ENCODE measurements at places on chromosomes 16 and 17.

DNA sequence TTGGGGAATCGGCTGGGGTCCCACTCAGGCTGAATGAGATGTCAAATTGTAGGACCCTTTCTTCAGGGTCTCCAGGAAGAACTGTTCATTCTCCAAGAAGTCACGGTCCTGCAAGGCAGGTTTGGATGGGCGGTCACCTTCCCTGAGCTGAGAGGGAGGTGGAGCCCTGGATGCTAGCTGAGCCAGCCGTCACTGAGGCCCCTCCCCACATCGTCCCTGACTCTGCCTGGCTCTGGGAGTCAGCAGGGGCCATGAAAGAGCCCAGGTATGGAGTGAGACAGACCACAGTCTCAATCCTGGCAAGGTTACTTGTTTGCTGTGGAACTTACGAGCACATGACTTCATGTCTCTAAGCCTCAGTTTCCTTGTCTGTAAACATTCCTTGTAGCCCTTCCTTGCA is 6.0 kb upstream of the MRPL38 start:
- peak; percentile 51 for DNase-seq

- DNase-seq = no peak
These were observed 7.2 kb downstream of the SMTNL2 start for GRCh38 chr17:4591529-4591928.

- DNase-seq = no peak
These were observed 240.8 kb downstream of the C16orf95 start for GRCh38 chr16:87076331-87076949.

- no peak for DNase-seq
These were observed 236.7 kb upstream of the TNRC6C start for GRCh38 chr17:77721846-77722160.

DNA sequence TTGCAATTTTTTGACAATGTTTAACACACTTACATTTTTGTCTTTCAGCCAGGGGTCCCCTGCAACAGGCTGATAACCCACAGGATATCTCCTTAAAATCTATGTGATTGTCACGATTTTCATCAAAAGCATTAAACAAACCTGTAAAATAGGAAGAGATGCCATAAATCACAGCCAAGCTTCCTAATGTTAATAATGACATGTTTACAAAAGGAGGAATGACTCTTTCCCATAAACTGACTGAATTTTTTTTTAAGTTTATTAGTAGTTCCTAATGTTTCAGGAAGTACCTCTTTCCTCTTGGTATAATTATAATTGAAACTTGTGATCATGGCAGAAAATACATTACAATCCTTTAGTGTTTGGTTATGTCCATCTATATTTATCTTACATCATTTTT is 119.6 kb downstream of the CA4 start:
- DNase-seq = no peak

GRCh38 chr16:87692176-87692575 is 73.6 kb downstream of the KLHDC4 start:
- DNase-seq = no peak

GRCh38 chr17:30524847-30525246 is 47.6 kb downstream of the GOSR1 start:
- DNase-seq = no peak

DNA sequence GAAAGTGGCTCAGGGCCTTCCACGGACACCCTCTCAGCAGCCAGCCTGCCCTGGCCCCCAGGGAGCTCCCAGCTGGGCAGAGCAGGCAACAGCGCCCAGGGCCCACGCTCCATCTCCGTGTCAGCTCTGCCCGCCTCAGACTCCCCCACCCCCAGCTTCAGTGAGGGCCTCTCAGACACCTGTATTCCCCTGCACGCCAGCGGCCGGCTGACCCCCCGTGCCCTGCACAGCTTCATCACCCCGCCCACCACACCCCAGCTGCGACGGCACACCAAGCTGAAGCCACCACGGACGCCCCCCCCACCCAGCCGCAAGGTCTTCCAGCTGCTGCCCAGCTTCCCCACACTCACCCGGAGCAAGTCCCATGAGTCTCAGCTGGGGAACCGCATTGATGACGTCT is 48.3 kb upstream of the LGALS9 start:
- no peak for DNase-seq

GRCh38 chr16:630249-630814 is 453 bp upstream of the WFIKKN1 start:
- no peak for DNase-seq

- DNase-seq = no peak
These were observed 19.2 kb downstream of the SDK2 start for GRCh38 chr17:73625006-73625405.

DNA sequence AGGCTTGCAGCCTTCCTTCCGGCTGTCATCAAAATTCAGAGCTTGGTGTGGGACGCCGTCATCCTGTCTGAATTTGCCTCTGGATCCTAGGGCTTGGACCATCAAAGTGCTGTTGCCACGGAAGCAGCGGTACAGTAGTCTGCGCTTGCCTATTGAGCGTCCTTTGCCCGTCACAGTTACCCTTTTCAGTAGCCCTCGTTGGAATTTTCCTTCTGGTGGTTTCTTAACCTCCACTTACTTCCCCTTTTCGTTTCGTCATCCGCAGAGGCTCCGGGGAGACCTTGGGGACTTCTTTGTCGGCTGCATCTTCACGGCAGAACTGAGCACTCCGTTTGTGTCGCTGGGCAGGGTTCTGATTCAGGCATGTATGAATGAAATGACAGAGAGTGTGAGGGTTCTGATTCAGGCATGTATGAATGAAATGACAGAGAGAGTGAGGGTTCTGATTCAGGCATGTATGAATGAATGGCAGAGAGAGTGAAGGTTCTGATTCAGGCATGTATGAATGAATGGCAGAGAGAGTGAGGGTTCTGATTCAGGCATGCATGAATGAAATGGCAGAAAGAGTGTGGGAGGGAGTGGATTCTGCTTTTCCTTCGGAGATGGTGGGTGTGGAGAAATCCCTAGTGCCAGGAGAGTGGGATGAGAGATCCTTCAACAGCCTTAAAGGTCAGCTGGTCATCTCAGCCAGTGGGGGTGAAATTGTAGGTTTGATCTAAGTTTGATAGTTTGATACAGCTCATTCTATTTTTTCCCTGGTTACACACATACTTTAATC is 8.0 kb downstream of the TLCD3A start:
- no peak for DNase-seq

- DNase-seq = no peak
These were observed 16.2 kb downstream of the CA4 start for GRCh38 chr17:60165971-60166370.

DNA sequence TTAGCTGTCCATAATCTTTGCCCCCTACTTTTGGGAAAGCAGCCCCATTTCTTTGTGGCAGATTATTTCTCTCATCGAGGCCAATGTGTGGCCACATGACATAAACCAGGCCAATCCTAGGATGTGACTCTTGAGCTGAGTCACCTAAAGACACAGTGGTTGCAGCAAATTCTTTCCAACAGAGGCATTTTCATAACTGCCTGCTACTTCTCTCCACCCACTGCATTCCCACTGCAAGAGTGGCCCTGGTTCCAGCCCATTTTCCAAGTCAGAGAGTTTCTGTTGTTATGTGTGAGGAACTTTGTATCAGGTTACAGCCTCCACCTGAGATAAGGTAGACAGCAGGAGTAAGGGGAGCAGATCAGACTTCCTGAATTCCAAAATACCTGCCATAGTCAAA is 195.2 kb downstream of the RGS9 start:
- no peak for DNase-seq

- DNase-seq = peak; percentile 65
These were observed 914.9 kb downstream of the KCNJ2 start for GRCh38 chr17:71084219-71084618.

- peak; percentile 62 for DNase-seq
These were observed 2.3 kb upstream of the PHF12 start for GRCh38 chr17:28953444-28954118.

DNA sequence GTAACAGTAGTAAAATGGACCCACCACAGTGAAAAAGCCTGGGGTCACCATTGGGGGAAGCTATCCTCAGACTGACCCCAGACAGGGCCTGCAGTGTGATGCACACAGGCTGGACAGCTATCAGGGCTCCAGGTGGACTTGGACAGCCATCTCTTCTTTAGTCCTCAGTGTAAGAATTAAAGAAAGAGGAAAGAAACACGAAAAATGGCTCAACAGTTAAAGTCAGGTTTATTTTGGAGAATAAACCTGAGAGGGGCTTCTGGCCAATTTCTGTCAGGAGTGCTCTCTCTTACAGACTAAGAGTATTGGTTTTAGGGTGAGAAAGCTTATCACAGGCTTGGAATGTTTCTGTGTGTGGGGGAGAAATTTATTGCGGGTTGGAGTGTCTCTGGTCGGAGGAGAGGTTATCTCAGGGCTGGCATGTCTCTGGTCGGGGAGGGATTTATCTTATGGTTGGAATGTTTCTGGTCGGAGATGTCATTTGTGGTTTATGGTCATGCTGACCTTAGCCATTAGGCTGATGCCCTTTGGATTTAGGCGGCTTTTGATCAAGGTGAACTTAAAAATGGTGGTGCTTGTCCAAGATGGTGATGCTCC is 10.8 kb upstream of the B4GALNT2 start:
- no peak for DNase-seq

- DNase-seq = no peak
These were observed 42.6 kb downstream of the B9D1 start for GRCh38 chr17:19319771-19320505.

- no peak for DNase-seq
These were observed 454.9 kb downstream of the SOX9 start for GRCh38 chr17:72575542-72576233.

DNA sequence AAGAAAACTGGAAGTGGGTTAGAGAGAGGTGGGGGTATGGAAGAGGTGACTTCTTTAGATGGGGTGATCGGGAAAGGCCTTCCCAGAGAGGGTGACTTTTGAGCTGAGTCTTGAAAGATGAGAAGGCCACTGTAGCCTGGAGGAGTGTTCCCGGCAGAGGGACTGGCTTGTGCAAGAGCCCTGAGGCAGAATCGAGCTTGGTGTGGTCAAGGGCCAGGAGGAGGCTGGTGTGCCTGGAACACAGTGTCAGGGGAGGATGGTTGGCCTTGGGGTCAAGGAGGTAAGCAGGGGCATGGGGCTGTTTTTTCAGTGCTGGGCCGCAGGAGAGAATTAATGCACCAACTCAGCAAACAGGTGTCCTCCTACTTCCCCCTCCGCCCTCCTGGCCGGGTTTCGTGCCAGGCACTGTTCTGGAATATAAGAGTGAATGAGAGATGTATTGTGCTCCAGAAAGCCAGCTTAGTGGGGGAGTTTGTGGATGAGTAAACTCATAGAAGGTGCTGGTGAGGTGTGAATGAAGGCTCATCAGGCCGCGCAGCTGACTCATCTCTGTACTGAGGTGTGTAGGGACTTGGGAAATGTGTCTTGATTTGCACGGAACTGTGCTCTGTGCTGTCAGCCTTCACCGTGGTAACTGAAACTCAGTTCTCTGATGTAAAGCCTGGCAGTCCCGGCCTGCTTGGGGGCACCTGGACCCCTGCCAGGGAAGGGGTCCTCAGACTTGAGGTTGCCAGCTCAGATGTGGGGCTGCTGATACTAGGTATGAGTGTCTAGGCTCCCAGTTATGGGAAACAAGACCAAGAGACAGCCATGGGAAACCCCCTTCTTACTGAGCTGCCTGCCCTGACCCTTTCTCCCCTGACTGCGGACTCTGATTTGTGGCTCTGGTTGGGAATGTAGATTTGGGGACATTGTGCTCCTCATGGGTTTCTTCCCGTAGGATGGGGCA is 15.3 kb downstream of the KSR1 start:
- no peak for DNase-seq

DNA sequence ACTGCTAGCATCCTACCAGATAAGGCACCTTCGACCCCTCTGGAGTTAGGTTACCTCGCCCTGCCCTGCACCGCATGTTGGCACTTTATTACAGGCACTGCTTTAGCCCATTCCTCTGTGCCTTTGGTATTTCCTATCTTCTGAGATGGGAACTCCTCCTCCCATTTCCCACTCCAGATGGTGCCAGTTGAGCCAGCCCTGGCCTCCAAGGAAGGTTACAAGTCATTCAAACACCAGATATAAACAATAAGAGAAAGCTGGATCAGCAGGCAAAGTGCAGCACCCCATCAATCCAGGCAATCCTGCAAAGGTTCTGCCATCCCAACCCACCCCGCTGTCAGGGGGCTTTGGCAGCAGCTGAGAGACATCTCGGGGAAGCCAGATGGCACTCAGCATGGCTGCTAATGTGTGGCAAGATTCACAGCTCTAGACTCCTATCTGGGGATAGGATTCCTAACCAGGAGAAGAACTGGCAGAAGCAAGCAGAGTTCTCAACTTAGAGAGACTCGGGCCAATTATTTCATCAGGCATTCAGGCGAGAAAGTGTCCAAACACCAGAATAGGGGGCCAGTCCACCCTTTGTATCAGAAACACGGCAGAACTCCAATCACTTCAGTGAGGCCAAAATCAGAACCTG is 113.0 kb downstream of the COPRS start:
- DNase-seq = no peak

GRCh38 chr16:81259916-81260315 is 21.4 kb downstream of the BCO1 start:
- DNase-seq = no peak

DNA sequence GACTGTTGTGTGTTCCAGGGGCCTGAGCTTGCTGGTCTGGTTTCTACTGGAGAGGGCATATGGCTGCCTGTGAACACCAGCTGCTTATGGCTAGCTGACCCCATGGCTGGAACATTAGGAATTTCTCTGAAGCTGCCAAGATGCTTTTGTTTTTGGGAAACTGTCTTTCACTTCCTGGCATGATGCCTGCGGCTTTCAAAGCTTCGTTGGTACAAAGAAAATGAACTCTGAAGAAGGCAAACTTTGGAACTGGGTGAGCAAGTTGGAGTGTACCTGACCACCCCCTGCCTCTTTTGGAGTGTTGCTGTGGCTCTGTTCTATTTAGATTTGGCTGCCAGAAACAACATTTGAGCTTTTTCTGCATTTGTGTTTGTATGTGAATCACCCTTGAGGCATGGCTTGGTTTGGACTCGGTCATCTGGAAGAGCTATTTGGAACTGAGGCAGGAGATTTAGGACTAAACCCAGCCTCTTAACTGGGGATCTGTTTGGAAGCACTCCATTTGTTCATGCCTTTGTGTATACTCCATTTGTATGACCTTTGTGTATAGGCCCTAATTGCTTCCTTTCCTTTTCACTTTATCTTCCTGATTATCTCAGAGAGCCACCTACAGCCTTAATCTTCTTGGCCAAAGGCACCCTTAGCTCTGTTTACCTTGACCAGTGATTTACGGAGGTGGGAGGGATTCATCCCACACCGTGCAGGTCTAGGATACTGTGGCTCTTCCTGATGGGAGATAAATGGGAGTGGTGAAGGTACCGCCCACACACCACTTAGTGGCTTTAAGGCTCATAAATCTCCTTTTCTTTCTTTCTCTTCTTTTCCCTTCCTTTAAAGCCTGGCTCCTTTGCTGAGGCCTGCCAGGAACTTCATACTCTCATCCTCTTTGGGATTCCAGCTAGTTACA is 7.3 kb upstream of the CPHXL start:
- DNase-seq = peak; percentile 2

- DNase-seq = no peak
These were observed 104.3 kb downstream of the ABCA8 start for GRCh38 chr17:68850749-68851510.
